ENCODE measurements at places on chromosomes 4 and X. TPM values are rescaled to one million over a fixed set of nuclear protein-coding genes. Genes with fewer than 3 reads are reported as not detected.

DNA sequence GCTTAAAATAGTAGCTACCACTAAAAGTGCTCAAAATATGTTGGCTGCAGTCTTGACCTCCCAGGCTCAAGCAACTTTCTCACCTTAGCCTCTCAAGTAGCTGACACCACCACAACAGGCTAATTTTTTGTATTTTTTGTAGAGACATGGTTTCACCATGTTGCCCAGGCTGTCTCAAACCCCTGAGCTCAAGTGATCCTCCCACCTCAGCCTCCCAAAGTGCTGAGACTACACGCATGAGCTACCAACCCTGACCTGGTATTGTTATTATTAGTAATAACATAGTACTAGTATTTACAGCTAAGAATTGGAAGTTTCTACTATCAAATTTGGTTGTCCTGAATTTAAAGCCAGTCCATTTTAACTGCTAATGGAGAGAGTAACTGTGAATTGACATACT lies 18.0 kb downstream of the STAP1 start:
- DNase-seq: no peak

Gene MAGEA9B
- not detected for total RNA-seq

- no peak for DNase-seq
Observed at GRCh38 chrX:6407542-6407941, 127.4 kb downstream of the VCX3A start.

GRCh38 chrX:150326541-150327247 lies 36.4 kb upstream of the MAMLD1 start:
- DNase-seq: no peak

Gene JADE3
- not detected for total RNA-seq

- no peak for DNase-seq
Observed at GRCh38 chr4:76504613-76505465, 69.8 kb downstream of the SHROOM3 start.

DNA sequence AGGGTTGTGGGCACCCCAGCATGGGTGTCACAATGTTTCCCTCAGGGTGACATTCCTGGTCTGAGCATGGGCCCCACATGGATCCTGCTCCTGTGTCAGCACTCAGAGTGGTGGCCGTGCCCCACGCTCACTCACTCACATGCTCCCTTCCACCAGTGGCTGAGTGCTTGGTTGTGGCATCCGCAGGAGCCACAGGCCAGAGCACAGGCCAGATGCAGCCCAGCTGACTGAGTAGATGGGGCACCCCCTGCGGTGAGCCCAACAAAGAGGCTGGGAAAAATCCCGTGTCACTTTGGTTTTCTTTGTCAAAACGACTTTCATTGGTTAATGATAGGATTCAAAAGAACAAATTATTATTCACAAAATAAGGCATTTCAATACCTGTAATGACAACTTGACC lies 204.6 kb upstream of the ANXA10 start:
- DNase-seq: no peak

DNA sequence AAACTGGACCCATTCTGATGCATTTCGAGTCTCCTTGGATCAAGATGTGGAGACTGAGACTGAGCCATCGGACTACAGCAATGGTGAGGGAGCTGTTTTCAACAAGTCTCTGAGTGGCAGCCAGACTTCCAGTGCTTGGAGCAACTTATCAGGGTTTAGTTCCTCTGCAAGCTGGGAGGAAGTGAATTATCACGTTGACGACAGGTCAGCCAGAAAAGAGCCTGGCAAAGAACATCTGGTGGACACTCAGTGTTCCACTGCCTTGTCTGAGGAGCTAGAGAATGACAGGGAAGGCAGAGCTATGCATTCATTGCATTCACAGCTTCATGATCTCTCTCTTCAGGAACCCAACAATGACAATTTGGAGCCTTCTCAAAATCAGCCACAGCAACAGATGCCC lies 84.8 kb downstream of the NEUROG2 start:
- DNase-seq: no peak

DNA sequence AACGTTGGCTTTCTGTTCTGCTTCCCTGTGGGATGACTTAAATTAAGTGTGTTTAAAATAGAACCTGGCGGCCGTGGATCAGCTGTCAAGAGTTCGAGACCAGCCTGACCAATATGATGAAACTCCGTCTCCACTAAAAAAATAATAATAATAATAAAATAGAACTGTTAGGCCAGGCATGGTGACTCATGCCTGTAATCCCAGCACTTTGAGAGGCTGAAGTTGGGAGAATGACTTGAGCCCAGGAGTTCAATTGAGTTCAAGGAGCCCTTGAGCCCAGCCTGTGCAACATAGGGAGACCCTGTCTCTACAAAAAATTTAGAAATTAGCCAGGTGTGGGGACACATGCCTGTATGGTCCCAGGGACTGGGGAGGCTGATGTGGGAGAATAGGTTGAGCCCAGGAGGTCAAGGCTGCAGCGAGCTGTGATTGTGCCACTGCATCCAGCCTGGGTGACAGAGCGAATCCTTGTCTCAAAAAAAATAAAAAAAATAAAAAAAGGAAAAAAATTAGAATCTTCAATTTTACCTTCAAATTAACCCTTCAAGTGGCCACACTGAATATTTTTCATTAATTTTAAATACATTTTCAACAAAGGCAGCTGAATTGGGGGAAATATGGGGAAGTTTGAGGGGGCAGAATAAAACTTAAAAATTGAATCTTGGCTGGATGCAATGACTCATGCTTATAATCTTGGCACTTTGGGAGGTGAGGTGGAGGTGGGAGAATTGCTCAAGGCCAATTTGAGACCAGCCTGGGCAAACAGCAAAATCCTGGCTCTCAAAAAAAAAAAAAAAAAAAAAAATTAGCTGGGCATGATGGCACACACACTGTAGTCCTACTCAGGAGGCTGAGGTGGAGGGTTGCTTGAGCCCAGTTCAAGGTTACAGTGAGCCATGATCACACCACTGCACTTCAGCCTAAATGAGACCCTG lies 31.8 kb upstream of the HSD17B13 start:
- no peak for DNase-seq

GRCh38 chr4:83535520-83536361 lies at the start of gene GPAT3:
Gene GPAT3 (plus strand): TSS chr4:83536108. CDS start chr4:83536623, 515 bp downstream.
- peak; percentile 71 for DNase-seq

GRCh38 chr4:56686537-56687231 lies 5.6 kb upstream of the HOPX start:
- DNase-seq: no peak

GRCh38 chr4:85607624-85608023 lies 132.7 kb downstream of the ARHGAP24 start:
- peak; percentile 5 for DNase-seq

GRCh38 chr4:73211968-73212367 lies 46.6 kb downstream of the ANKRD17 start:
- no peak for DNase-seq

GRCh38 chr4:67714955-67715354 lies 14.0 kb upstream of the UBA6 start:
- DNase-seq: no peak

Gene CT45A5
- not detected for total RNA-seq

Gene MBTPS2
- total RNA-seq: 2.5 TPM

Gene MGARP
- not detected for total RNA-seq

Measured in CD8-positive, alpha-beta T cell (primary cell).